ENCODE measurements at places on chromosomes 3 and 15.
A peak's percentile ranks its signal among the peaks of the same experiment; 100 is the strongest.

DNA sequence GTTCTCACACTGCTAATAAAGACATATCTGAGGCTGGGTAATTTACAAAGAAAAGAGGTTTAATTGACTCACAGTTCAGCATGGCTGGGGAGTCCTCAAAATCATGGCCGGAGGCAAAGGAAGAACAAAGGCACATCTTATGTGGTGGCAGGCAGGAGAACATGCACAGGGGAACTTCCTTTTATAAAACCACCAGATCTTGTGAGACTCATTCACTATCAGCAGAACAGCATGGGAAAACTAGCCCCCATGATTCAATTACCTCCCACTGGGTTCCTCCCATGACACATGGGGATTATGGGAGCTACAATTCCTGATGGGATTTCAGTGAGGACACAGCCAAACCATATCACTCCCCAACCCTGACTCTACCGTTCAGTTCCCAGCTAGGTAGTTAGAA, 59.7 kb upstream of the MINAR1 start:
- no peak for DNase-seq

GRCh38 chr15:57094321-57095257, 176.1 kb downstream of the TCF12 start:
- no peak for DNase-seq

- no peak for DNase-seq
Observed at GRCh38 chr3:184168363-184169120, 6.1 kb upstream of the AP2M1 start.

- DNase-seq, result no peak
Observed at GRCh38 chr3:73448761-73449301, 175.9 kb downstream of the PDZRN3 start.

DNA sequence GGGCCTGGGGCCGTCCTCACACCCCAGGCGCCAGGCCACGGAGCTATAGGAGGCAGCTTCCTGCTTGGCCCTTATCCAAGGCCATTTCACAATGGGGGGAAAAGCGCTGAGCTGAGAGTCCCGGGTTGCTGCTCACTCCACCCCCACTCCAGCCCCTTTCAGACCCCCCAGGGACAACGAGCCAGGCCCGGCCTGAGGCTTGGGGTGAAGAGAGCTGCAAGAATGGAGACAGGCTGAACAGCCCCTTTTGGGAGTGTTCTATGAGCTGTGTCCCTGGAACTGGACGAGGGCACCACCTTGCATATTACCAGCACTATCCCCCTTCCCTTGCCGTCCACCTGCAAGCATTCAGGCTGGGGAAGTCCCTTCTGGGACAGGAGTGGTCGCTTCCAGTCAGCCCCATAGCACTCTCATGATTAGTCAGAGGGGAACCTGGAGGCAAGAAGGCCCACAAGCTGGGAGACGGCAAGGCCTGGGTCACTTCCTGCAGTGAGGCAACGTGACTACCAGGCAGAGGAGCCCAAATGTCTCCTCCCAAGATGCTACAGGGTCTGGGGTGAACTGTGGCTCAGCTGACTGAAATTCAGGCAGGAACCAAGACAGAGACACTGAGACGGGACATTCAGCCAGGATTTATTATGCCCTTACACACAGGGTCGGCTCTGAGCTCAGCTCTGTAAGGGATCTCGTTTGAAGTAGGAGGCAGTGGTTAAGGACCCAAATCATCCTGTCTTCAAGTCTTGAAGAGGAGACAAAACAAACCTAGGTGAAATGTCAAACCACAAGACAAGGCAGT, 8.6 kb upstream of the SRP14 start:
- peak; percentile 56 for DNase-seq

GRCh38 chr15:70892912-70893560, 410 bp downstream of the LRRC49 start:
- peak; percentile 66 for DNase-seq

All from Ammon's horn (tissue), 1 donor.